ENCODE measurements at places on chromosomes 1 and 21.

DNA sequence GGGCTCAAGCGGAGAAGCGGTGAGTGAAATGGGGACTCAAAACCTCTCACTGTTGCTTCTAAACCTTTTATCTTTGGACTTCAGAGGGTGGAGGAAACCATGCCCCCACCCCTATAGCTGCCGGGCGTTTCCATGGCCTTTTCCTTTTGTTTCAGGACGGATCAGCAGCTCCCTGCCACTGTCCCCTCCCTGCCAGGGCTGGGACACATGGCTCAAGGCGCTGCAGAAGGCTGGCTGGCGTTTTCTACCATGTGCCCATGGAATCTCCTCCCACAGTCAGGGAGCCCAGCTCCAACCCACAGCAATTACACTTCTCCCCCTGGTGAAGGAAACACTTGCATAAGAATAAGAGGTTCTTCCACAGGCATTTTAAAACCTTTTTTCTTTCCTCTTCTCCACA, 812.7 kb downstream of the PLA2G4A start:
- no peak for DNase-seq

DNA sequence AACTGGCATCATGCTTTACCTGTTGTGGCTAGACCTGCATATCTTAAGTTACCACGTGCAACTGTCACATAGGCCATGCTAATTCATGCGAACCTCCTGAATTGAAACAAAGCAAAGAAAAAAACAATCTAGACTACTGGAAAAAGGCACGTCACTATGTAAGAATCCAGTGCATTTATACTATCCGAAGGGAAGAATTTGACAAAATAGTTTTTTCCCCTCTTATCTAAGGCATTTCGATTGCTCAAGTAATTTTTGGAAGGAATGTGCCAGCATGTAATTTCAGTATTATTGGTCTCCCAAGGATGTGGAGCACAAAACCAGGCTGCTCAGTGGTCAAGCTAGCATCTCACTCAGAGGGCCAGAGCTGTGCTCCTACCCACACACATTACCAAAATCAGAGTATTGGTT, 31.5 kb upstream of the C1orf198 start:
- DNase-seq, result no peak

DNA sequence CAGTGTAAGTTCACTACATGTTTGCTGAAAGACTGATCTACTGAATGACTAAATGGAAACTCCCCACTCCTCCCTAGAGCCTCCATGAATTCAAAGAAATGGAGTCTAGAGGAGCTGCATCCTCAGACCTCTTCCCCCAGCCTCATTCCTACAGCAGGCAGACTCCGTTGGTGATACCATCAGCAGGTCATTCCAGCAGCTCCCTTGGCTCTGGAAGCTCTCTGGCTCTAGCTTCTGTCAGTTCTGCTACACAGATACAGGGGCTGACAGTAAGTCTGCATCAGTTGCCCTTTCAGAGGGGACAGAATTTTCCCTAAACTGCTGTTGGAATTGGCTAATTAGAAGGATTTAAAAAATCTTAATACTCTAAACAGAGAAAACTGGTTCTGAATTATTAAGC, 31.7 kb upstream of the DMRTA2 start:
- no peak for DNase-seq

GRCh38 chr1:59410457-59410856, 113.6 kb downstream of the FGGY start:
- DNase-seq, result no peak

- peak; percentile 35 for DNase-seq
These were observed 91.6 kb upstream of the TTC39A start for GRCh38 chr1:51421964-51422363.

- no peak for DNase-seq
These were observed 11.9 kb downstream of the KRTAP10-1 start for GRCh38 chr21:44527983-44528633.

All from HFFc6 (cell line).